Regular cardiac myocyte (primary cell): ENCODE measurements at places on chromosomes 3 and 15. TPM values are rescaled to one million over a fixed set of nuclear protein-coding genes. Genes with fewer than 3 reads are reported as not detected.

The IL1RAP gene
- 11.9 and 32.7 TPM in 2 replicates for total RNA-seq

The CAV3 gene
- not detected in 2 replicates for total RNA-seq

The DISP2 gene
- under 0.01 and 0.19 TPM in 2 replicates for total RNA-seq

The CASR gene
- total RNA-seq = under 0.01 TPM in 1 of 2 replicates, not detected in the other

The DAZL gene
- not detected in 2 replicates for total RNA-seq

The CKMT1A gene
- total RNA-seq = not detected in 2 replicates

The EFCC1 gene
- under 0.01 TPM in 1 of 2 replicates, not detected in the other for total RNA-seq

The RHOV gene
- total RNA-seq = not detected in 2 replicates

The MYRIP gene
- total RNA-seq = under 0.01 and 1.2 TPM in 2 replicates

The ANXA2 gene
- 2,453 and 4,828 TPM in 2 replicates for total RNA-seq

The GUCA1C gene
- not detected in 2 replicates for total RNA-seq

The MAP3K13 gene
- total RNA-seq = 22.6 and 23.0 TPM in 2 replicates

The C3orf49 gene
- total RNA-seq = not detected in 2 replicates

The FILIP1L gene
- total RNA-seq = 11.7 and 34.1 TPM in 2 replicates

The SKOR1 gene
- total RNA-seq = under 0.01 TPM in 2 replicates

The ALDH1L1 gene
- 2.1 and 4.8 TPM in 2 replicates for total RNA-seq

The ARPIN gene
- total RNA-seq = 7.6 and 11.3 TPM in 2 replicates

The MED12L gene
- 0.19 and 0.28 TPM in 2 replicates for total RNA-seq

The SUSD5 gene
- 11.3 and 20.7 TPM in 2 replicates for total RNA-seq

The MYL3 gene
- total RNA-seq = not detected in 2 replicates

The AP3B2 gene
- total RNA-seq = under 0.01 and 0.28 TPM in 2 replicates

The TM4SF4 gene
- total RNA-seq = 0.38 and 4.8 TPM in 2 replicates

The IMPG2 gene
- total RNA-seq = under 0.01 and 0.56 TPM in 2 replicates

The BCHE gene
- total RNA-seq = 1.2 and 3.4 TPM in 2 replicates

The ANKRD34C gene
- not detected in 2 replicates for total RNA-seq

The NRROS gene
- 0.58 and 0.85 TPM in 2 replicates for total RNA-seq

The LARP6 gene
- total RNA-seq = 49.0 and 65.0 TPM in 2 replicates

The PLCB2 gene
- under 0.01 and 0.38 TPM in 2 replicates for total RNA-seq

The LRTM1 gene
- not detected in 2 replicates for total RNA-seq

The RETNLB gene
- total RNA-seq = not detected in 2 replicates

The SLCO3A1 gene
- total RNA-seq = 2.8 and 3.5 TPM in 2 replicates

The PAQR5 gene
- total RNA-seq = 0.58 and 2.3 TPM in 2 replicates

The DHFR2 gene
- total RNA-seq = 3.6 and 5.1 TPM in 2 replicates

The IL12A gene
- 1.2 and 1.4 TPM in 2 replicates for total RNA-seq

The ZNF860 gene
- total RNA-seq = 0.19 and 0.85 TPM in 2 replicates

The CD200R1 gene
- total RNA-seq = under 0.01 TPM in 1 of 2 replicates, not detected in the other

The SCAMP5 gene
- 2.3 and 4.0 TPM in 2 replicates for total RNA-seq

The HPS3 gene
- 32.6 and 76.1 TPM in 2 replicates for total RNA-seq

The USP50 gene
- 0.28 TPM in 1 of 2 replicates, not detected in the other for total RNA-seq

The BNC1 gene
- total RNA-seq = 5.8 and 6.5 TPM in 2 replicates

The DPP8 gene
- total RNA-seq = 38.9 and 44.0 TPM in 2 replicates

The ZNF502 gene
- 4.0 and 5.9 TPM in 2 replicates for total RNA-seq

The PCYT1A gene
- 57.8 and 98.3 TPM in 2 replicates for total RNA-seq

The IL5RA gene
- not detected in 2 replicates for total RNA-seq

The SAMMSON gene
- total RNA-seq = 0.28 TPM in 1 of 2 replicates, not detected in the other

The SLC24A5 gene
- total RNA-seq = not detected in 2 replicates

The GPR15 gene
- not detected in 2 replicates for total RNA-seq
